ENCODE measurements at places on chromosomes 11 and 22.

GRCh38 chr11:87548797-87549196 is 511.1 kb downstream of the TMEM135 start:
- no peak for DNase-seq

DNA sequence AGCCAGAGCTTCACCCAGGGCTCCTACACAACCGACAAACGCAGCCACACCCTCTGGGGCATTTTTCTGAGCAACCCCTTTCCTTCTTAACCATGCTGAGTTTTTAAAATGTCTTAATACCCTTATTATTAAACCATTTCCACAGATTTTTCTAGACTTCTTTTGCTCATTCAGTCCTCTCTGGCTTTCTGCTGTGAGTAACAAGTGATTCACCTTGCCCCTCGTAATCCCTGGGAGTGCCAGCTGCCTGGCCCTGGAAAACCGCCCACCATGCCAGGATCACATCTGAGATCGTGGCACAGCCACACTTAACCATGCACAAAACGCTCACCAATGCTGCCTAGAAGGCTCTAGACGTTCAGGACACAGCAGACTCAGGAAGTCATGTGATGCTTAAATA is 25.4 kb downstream of the YPEL1 start:
- no peak for DNase-seq

DNA sequence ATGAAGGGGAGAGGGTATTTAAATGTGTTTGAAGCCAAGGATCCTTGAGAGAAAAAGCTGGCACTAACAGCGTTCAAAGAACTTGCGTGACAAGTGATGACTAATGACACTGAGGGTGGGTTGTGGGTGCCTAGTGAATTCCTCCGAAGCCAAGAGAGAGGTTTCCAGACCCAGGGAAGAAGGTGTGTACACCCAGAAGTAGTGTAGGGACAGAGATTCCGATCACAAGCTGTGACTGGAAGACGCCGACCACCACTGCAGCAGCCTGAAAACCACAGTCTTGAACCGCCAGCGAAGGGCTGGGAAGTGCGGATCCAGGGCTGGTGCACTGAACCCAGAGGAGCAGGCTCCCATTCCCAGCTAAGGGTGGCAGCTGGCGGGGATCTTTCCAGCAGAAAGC is 9.5 kb downstream of the PPARA start:
- no peak for DNase-seq

GRCh38 chr22:20436768-20437612 is 635 bp downstream of the SCARF2 start:
- no peak for DNase-seq

GRCh38 chr22:39959640-39960447 is at the start of gene TMA7B:
Gene TMA7B, plus strand, starts transcription at chr22:39960397. Its CDS starts 3,978 bp downstream, at chr22:39964375.
- DNase-seq: peak; percentile 57

GRCh38 chr22:29873943-29874342 is 9.0 kb upstream of the MTMR3 start:
- no peak for DNase-seq

GRCh38 chr11:93166194-93166593 is 31.6 kb downstream of the SLC36A4 start:
- DNase-seq: no peak

- no peak for DNase-seq
Measured at GRCh38 chr11:17397311-17398002, 9.0 kb upstream of the KCNJ11 start.

GRCh38 chr11:121024989-121025388 is 1.1 kb downstream of the TBCEL start:
- DNase-seq: no peak

GRCh38 chr11:129458756-129459535 is 83.3 kb downstream of the BARX2 start:
- DNase-seq: no peak

GRCh38 chr22:45521178-45521577 is 18.5 kb downstream of the FBLN1 start:
- DNase-seq: no peak

GRCh38 chr11:9639099-9639498 is 24.8 kb upstream of the SWAP70 start:
- no peak for DNase-seq

- DNase-seq: no peak
Measured at GRCh38 chr11:46290598-46291309, 13.3 kb downstream of the CREB3L1 start.

GRCh38 chr22:30212363-30212995 is 34.1 kb downstream of the LIF start:
- peak; percentile 78 for DNase-seq

DNA sequence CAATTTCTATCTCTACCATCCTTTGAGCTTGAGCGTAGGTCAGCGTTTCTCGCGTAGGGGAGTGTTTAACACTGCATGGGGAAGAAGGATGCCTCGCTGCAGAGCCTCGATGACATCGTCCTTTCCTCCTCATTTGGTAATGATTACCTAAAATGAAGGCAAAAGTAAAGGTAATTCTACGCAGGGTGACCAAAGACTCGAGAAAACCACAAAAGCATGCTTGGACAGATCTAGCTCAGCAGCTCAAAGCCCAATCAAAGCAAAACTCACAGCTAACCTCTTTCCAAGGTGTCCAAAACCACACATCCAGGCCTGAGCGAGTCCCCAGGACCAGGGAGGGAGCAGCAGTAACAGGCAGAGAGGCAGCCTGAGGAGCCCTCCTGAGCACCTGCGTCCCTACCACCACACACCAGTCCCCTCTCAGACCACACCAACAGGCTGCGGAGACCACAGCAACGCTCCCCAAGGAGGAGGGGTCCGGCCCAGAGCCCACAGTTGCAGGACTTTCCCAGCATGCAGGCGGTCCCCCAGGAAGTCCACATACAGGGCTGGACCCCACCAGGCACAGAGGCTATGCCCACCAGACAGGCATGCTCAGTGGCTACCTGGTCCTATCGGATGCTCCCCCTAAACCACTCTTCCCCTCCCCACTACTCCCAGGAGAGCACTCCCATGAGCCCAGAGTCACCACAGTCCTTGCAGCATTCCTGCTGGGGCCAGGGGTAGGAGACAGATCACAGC is 3.3 kb downstream of the BRD1 start:
- peak; percentile 53 for DNase-seq

DNA sequence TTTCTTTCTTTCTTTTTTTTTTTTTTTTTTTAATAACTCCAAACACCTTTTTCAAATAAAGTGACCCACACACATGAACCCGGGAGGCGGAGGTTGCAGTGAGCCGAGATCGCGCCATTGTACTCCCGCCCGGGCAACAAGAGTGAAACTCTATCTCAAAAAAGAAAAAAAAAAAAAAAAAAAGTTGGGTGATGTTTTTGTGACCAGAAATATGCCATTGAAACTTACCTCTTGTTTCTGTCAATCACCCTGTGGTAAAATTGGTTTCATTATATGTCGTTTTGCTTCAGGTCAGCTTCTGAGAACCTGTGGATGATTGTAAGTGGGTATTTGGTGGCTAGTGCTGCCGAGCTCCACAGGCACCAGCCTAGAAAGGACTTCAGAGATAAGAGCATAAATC is 238.8 kb downstream of the TBC1D22A start:
- peak; percentile 63 for DNase-seq

- DNase-seq: no peak
Measured at GRCh38 chr11:71120471-71120896, 131.9 kb downstream of the SHANK2 start.

- no peak for DNase-seq
Measured at GRCh38 chr11:42992594-42992993, 319.2 kb upstream of the API5 start.

- no peak for DNase-seq
Measured at GRCh38 chr11:44916801-44917385, 33.8 kb downstream of the TP53I11 start.

GRCh38 chr11:64206457-64207255 is at the start of gene FERMT3:
Gene FERMT3, plus strand, starts transcription at chr11:64206721. Its CDS starts 644 bp downstream, at chr11:64207365.
- DNase-seq: peak; percentile 90

DNA sequence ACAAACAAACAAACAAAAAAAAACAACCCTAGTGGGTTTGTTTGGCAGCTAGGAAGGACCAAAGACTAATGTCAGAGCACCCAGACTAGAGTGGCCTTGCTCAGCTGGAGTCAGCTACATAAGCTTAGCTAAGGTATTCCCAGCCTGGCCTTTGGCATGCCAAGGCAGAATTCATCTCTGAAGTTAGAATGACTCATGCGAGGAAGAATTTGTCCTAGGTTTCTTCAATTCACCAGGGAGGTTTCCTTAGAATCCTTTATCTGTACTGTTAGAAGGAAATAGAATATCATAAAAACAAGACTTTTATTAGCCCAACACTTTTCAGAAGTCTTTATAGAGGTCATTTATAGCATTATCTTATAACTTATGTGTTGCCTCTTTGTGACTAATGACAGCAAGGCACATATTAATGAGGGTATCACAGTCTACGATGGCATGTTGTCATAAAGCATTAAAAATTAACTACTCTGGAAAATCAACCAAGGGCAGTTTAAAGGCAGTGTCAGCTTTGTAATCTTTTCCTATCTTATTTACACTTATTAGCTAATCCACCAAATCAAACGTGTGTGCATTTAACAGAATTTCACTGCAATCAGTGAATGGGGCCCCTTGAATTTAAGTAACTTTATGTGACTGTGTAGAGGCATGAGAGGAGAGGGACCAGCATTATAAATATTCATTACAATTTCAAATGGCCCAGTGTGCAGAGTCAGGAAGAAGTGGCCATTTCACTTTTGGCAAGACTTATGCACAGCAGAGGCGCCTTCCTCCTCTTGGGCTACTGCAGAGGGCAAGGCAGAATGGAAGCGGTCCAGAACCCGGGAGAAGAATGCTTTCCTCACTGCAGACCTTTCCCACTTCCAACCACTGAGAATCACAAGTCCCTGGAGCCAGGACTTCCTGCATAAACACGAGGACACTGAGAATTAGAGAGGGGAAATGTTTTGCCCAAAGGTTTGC is 36.3 kb downstream of the SLC5A1 start:
- DNase-seq: no peak

GRCh38 chr11:44862558-44863101 is 88.1 kb downstream of the TP53I11 start:
- DNase-seq: no peak

GRCh38 chr22:39379756-39380730 is 19.5 kb upstream of the TAB1 start:
- DNase-seq: no peak

DNA sequence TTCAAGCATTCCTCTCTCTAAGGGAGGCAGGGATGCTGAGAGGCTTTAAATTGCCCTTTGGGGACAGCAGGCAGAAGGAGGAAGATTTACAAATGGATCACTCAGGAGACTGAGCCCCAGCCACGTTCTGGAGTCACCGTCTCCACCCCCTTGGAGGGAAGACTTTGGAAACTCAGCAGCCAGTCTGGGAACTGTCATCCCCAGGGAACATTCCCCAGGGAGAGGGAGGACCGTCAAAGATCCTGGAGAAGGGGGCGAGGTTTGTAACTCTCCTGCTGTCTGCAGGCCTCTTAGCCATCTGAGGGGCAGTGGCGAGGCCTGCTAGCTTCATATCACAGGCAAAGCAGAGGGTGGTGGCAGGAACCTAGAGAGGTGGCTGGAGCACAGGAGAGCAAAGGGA is 56.1 kb upstream of the SLC22A12 start:
- DNase-seq: no peak

GRCh38 chr11:128105950-128106349 is 481.4 kb downstream of the ETS1 start:
- peak; percentile 7 for DNase-seq

GRCh38 chr11:46719048-46719542 is at the start of gene F2:
Gene F2, plus strand, starts transcription at chr11:46719213. Its CDS starts 23 bp downstream, at chr11:46719236.
- DNase-seq: no peak

All from activated CD4-positive, alpha-beta T cell treated with anti-CD3 and anti-CD28 coated beads, Interleukin-2, Interleukin-6, amounts not matched to agents 100 ng/mL and 50 ng/mL, durations not matched to agents 16 hours and 8 hours (primary cell).